GF-D8 (cell line): ENCODE measurements at places on chromosomes 16 and 17.

GRCh38 chr16:59522826-59523225, 788.7 kb upstream of the GOT2 start:
- DNase-seq, result no peak

- peak; percentile 17 for DNase-seq
These were observed 4.2 kb downstream of the METRNL start for GRCh38 chr17:83083368-83084201.

DNA sequence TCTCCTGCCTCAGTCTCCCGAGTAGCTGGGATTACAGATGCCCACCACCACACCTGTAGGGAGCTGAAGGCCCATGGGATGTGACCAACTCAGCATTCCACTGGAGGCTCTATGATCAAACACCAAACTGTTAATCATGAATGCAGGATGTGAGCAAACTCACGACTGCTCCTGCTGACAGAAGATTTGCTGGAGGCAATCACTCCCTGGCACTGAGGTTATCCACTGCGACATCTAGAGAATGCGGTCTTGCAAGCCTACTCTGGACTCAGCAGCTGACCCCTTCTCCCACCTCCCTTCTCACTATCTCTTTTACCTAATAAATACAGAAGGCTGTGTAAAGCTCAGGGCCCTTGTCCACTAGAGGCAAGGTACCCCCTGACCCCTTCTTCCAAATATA, 4.9 kb downstream of the TEX14 start:
- DNase-seq, result no peak

DNA sequence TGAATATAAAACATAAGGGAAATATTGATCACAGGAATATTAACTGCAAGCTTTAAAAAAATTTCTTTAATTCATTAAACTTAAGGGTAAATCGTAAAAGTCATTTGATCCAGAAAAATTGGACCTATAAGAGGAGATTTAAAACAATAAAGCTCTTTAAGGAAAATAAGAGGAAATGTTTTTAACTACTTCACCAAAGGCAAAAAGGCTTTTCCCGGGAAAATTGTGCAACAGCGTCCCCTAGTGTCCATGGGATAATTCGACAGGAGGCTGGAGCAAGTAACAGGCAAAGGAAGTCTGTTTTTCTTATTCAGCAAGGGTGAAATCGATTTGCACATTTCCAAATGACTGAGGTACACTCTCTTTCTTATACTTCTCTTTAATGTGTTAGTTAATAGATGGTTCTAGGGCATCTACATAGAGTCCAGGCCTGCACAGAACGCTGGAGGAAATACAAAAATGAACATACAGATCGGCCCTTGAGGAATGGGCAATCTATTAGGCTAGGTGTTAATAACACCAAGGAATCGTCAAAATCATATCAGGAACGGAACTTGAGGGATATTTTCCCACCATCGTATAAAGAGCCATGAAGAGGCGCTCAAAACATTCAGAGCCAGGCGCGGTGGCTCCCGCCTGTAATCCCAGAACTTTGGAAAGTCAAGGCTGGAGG, 61.4 kb downstream of the ZNF18 start:
- no peak for DNase-seq

- no peak for DNase-seq
These were observed 4.8 kb downstream of the MEAK7 start for GRCh38 chr16:84499638-84500037.

GRCh38 chr16:66152181-66152580, 214.3 kb upstream of the CDH5 start:
- DNase-seq, result no peak

- no peak for DNase-seq
These were observed 1.8 kb downstream of the KRTAP9-4 start for GRCh38 chr17:41251261-41251660.

GRCh38 chr17:82627405-82627804, 20.8 kb downstream of the WDR45B start:
- DNase-seq, result no peak

- no peak for DNase-seq
These were observed 35.2 kb upstream of the CBX4 start for GRCh38 chr17:79874329-79874981.

GRCh38 chr17:73800893-73801292, 156.6 kb upstream of the SDK2 start:
- no peak for DNase-seq

- DNase-seq, result no peak
These were observed 19.2 kb downstream of the CDH3 start for GRCh38 chr16:68664297-68664696.

DNA sequence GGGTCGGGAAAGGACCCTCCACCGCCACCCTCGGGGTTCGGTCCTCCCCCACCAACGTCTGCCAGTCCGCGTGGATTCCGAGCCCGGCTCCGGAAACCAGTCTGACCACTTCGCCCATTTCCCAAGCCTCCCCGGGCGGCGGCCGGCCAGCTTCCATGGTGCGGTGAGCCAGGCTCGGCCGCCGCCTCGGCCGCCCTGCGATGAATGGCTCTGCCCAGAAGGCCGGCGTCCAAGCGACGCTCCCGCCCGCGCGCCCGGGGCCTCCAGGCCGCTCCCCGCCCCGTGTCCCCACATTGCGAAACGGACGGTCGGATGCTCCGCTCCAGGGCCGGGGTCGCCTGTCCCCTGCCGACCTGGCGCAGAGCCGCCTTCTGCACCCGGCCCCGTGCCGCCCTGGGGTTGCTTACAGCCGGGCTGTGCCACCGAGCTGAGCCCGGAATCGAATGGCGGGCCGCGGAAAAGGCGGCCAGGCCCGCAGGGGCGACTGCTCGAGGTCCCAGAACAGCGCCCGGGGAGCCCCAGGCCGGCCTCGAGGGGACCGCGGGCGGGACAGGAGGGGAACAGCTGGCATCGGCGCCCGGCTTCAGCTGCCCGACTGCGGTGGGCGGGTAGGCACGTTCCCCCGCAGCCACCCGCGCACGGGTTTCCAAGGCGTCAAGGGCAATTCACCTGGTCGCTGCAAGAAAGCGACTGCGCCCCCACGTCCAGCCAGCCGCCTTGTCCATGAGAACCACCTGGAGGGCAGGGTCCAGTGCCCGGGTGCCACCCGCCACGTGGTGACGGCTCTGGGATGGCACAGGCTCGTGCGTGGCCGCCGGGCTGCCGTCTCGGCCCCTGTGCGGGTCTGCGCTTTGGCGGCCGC, 18.3 kb upstream of the CBX8 start:
- DNase-seq, result no peak

DNA sequence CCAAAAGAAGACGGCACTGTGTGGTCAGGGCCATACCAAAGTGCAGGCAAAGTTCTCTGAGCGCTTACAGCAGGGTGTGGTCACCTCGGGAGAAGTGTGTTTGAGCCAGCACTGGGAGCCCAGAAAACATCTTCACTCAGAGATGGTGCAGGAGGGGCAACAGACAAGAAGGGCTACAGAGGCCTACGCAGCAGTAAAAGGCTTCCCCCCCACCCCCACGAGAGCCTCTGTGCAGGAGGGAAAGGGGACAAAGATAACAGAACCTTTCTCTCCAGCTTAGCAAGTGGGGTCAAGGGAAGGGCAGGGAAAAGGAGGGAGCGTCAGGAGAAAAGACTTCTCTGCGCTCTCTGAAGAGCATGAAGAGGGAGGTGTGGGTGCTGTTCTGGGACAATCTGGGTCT, 2.8 kb downstream of the VAT1 start:
- peak; percentile 66 for DNase-seq

- no peak for DNase-seq
These were observed 1.1 kb downstream of the SEZ6L2 start for GRCh38 chr16:29898135-29898803.

DNA sequence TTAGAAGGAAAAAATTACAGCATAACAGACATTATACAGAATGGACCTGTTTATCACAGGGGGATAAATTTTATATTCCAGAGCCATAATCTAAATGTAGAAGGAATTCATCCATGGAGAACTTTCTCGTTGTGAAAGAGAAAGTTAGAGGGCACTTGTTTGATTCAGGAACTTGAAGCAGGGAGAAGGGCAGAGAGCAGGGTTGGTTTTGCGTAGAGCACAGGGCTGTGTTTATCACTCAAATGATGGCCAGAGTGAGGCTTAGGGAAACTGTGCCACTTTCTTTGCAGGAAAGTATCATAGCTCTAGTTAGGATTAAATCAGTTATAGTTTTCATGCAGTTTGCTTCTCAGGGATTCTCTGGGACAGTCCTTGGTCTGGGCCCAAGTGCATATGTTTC, 29.1 kb upstream of the MED13 start:
- DNase-seq, result no peak
